NCI-H187 treated with DMSO at 0.1 percent for 48 hours (cell line): ENCODE measurements at places on chromosomes 2 and 18.
A peak's percentile ranks its signal among the peaks of the same experiment; 100 is the strongest.

GRCh38 chr18:62566199-62566598, 43.4 kb downstream of the ZCCHC2 start:
- no peak for DNase-seq

GRCh38 chr18:35969676-35970075, 2.8 kb upstream of the RMP24 start:
- DNase-seq, result no peak

DNA sequence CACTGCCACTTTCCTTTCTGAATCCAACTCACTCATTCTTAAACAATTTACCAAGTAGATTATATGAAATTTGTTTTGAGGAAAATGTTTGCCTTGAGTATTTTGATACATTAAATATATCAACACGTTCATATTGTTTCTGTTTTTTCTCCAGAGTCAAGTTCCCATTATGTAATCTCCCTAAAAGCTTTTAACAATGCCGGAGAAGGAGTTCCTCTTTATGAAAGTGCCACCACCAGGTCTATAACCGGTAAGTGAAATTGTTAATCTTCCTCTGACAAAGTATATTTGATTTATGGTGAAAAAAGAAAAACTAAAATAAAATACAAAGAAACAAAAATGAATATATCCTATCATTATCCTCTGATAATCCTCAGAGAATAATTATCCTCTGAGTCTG, 838.6 kb downstream of the MBD2 start:
- no peak for DNase-seq

- no peak for DNase-seq
Observed at GRCh38 chr2:186189816-186190215, 296.2 kb upstream of the ZC3H15 start.

DNA sequence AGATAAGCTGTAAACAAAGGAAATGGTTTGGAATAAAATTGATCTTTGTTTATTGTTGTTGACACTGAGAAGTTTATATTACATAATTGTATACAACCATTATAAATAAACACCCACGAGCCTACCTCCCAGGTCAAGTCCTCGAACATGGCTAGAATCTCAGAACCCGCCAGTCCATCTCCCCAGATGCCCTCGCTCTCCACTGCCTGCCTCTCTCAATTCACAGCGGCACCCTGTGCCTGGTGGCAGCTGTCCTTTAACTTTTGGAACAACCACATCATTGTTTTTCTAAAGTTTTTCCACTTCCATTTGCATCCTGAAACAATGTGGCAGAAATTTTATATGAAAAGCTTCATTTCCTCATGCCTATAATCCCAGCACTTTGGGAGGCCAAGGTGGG, 52.2 kb upstream of the OTOS start:
- DNase-seq, result no peak

- DNase-seq, result no peak
Observed at GRCh38 chr18:61308004-61308403, 25.2 kb upstream of the CDH20 start.

DNA sequence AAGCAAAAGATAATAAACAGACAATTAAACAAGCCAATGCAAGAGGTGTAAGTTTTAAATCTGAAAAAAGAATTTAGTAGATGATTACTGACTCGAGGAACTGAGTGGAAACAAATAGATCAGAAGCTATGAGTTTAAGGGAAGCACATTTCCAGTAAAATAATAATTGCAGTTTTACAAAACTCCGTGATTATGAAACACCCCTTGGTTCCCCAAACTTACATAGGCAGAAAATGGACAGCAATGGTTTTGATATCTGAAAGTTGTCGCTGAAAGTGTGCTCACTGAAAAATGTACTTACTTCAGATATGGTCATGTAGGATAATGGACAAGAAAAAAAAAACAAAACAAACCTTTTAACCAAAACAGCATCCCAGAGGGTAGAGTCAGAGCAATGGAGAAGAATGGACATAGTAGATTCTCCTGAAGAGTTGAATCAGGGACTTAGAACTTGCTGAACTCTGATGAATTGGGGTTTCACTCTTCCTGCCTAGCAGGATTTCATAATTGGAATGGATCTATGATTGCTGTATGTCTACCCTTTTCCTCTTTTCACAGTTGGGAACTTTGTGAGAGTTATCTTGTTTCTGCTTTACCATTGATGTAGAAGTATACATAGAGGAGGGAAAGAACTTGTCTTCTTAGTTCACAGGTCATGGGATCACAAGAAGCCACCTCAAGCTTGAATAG, 305.6 kb upstream of the ZEB2 start:
- DNase-seq, result no peak

- peak; percentile 33 for DNase-seq
Observed at GRCh38 chr2:50401772-50402653, 629.9 kb downstream of the NRXN1 start.

- no peak for DNase-seq
Observed at GRCh38 chr2:206028101-206028500, 57.9 kb downstream of the INO80D start.

- no peak for DNase-seq
Observed at GRCh38 chr18:61845197-61845596, 47.6 kb downstream of the RNF152 start.

- DNase-seq, result no peak
Observed at GRCh38 chr2:209091056-209091455, 332.8 kb upstream of the MAP2 start.

DNA sequence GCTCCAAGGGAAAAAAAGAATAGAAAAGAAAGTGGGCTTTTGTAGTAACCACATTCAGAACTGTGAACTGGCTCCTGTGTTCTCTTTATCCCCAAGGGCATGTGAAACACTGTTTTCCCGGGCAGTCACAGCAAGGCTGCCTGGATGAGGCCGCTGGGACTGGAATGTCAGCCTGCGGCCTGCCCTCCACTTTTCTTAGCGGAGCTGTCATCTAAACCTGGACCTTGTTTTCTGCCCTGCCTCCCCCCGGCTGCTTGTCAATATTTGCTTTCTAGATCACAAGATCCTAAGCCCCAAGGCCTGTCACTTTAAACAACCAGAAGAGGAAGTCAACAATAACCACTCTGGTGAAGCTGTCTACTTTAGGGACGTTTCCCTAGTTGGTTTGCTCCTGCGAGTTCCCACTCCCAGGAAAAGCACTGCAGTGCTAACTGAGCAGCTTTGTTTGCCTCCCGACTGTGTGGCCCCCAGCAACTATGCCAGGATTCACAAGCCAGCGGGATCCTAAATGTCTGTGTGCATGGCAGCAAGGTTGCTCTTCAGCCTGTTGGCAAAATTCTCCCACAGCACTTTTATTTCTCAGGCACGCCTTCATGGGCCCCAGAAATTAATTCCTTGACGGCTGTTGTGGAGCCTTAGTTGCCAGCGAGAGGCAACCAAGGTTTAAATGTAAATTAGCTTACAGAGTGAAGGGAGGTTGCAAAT, 30.6 kb downstream of the SOWAHC start:
- no peak for DNase-seq

- no peak for DNase-seq
Observed at GRCh38 chr2:232211743-232212686, 166.5 kb upstream of the ALPP start.

GRCh38 chr18:61096226-61096625, 237.0 kb upstream of the CDH20 start:
- DNase-seq, result no peak

DNA sequence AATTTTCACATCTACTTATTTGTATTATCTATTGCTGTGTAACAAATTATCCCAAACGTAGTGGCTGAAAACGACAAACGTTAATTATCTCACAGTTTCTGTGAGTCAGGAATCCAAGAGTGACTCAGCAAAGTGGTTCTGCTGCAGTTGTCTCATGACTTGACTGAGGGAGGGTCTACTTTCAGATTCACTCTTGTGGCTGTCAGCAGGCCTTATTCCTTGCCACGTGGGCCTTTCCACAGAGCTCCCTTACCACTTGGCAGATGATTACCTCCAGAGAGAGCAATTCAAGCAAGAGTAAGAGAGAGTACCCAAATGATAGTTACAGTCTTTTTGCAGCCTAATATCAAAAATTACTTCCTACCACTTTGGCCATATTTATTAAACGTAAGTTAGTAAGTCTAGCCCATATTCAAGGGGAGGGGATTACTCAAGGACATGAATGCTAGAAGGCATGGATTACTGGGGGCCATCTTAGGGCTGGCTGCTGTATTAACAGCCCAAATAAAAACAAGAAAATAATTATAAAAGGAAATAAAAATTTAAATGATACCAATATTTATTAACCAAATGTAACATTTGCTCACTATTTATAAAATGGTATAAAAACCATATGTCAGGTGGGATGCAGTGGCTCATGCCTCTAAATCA, 48.7 kb upstream of the NBEAL1 start:
- no peak for DNase-seq

DNA sequence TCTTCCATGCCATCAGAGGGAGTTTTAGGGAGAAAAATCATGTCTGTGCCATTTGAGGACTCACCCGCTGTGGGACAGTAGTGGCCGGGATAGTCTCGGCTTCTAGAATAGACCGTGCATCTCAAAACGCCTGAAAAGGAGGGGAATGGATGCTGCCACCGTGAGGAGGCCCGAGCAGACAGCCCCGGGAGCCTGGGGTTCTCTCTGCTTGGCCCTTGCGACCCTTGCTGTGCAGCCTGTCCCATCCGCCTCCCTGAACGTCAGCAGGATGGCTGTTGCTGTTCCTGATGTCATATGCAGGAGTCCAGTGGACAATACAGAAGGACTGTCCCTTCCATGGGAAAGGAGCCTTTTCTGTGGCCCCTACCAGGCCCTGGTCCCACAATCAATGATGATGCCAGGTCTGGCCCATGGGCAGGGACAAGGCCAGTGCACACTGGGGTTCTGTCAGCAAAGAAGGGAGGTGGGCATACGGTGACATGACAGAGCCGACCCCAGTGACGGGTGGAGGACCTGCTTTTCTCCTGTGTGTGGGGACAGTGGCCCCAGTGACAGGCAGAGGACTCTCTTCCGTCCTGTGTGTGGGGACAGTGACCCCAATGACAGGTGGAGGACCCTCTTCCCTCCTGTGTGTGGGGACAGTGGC, 58.8 kb downstream of the ACKR3 start:
- no peak for DNase-seq

DNA sequence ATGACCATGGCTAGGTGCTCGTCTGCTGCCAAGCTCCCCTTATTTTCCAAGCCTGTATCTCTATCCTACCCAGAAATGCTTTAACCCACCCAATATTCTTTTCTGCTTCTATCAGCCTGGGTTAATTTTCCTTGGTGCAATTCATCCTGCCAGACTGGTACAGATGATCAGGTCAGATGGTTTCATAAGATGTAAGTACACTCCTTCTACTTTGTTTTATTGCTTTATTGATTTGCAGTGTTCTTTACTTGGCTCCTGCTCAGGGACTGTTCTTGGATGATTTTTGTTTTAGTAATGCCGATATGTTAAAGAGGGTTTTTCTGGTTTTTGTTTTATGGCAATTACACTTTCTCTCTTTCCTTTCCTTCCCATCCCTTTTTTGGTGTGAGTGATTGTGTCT, 2.4 kb upstream of the SGO2 start:
- no peak for DNase-seq

DNA sequence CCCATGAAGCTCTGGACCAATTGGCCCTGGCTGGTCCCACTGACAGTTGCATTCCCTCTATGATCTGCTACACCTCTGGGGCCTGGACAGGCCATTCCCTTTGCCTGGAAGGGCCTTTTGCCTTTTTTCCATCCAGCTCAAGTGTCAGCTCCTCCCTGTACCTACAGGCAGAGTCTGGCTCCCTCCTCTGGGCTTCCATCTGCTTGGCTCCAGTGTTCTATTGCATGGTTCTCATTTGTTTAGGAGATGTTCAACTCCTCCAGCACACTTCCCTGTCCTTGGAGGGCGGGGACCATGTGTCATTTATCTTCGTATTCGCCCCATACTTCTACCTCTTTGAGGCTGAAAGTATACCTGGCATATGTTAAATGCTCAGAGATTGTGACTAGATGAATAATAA, 61.1 kb downstream of the PRKCE start:
- DNase-seq, result no peak

DNA sequence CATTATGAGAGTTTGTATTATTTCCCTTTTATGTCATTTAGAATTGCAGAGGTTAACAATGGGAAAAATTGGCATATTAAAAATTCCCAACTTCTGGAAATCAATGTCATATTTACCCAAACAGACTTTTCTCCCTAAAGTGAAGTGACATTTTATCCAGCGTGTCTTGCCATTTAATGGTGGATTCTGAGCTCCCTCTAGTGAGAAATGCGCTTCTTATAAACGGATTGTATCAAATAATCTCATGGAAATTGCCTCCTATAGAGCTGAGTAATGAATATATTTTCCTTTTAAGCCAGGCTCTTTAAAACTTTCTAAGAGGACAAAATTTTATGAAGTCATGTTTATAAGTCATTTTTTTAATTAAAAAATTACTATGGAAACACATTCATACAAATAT, 5.7 kb upstream of the GCFC2 start:
- no peak for DNase-seq

- DNase-seq, result no peak
Observed at GRCh38 chr18:80252136-80252535, 4.8 kb upstream of the PARD6G start.

- DNase-seq, result no peak
Observed at GRCh38 chr2:230932556-230933511, 7.8 kb upstream of the GPR55 start.
